Urinary bladder (tissue), 4 donors: ENCODE measurements at places on chromosomes 7 and 10.

DNA sequence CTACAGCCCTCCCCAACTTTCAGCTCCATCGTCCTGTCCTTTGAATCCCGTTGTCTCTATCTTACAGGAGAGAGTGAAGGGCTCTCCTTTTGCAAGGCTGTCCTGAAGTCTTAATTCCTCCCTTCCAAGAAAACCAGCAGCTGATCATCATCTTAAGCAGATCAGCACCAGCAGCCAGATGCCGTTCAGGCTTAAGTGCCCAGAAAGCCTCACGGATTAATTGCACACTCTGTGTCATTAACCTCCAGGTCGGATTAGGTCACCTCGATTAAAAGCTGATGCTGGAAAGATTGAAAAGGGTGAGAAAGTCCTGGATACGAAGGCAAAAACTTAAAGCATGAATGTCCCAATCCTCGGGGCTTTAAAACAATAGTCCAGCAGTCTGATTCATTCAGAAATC is 24.8 kb upstream of the ADARB2 start:
- DNase-seq, result no peak

DNA sequence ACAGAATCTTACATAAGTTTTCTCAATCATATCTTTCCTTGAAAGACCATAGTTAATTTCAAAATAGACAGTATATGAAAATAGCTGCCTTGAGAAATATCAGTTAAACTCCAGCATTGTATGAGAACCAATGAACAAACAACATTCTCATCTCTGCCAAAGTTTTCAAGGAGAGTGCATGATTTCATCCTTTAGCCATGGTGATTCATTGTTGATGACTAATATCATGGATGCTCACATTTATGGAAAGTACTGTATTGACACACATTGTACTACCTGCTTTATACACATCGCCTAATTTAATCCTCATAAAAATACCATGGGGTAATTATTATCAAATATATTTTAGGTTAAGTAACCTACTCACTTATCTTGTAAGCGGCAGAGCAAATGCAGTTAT is 250.3 kb downstream of the CNTNAP2 start:
- no peak for DNase-seq

GRCh38 chr10:73800560-73801252 is 10.7 kb downstream of the NDST2 start:
- DNase-seq, result no peak

GRCh38 chr10:78217336-78217735 is 183.7 kb downstream of the RPS24 start:
- no peak for DNase-seq

DNA sequence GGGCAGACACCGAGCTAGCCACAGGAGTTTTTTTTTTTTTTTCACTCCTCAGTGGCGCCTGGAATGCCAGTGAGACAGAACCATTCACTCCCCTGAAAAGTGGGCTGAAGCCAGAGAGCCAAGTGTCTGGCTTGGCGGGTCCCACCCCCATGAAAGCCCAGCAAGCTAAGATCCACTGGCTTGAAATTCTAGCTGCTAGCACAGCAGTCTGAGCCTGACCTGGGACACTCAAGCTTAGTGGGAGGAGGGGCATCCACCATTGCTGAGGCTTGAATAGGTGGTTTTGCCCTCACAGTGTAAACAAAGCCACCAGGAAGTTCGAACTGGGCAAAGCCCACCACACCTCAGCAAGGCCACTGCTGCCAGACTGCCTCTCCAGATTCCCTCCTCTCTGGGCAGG is 144.5 kb downstream of the LRMDA start:
- DNase-seq, result no peak

DNA sequence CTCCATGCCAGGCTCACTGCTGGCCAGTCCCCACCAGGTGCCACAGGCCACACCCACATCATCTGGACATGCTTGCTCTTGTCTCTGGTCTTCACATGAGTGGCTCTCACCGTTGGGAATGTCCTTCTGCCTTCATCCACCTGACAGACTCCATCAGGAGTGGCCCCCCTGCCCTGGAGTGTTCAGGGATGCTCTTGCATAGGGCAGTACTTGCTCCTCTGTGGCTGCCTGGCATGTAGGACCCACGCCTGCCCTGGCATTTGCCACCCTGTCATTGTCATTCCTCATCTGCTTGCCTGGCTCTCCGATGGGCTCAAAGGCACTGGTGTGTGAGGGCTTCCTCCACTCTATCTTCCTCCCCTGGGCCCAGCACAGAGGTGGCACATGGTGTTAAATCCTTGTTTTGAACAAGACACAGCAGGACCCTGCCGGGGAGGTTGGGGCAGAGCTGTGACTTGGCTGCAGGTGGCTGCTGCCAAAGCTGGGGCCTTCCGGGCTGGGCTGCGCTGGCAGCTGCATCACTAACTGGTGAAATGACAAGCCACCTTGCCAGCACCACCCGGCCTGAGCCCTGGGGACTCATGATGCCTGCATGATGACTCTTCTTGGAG is 1.8 kb downstream of the SH2D4B start:
- DNase-seq, result no peak

DNA sequence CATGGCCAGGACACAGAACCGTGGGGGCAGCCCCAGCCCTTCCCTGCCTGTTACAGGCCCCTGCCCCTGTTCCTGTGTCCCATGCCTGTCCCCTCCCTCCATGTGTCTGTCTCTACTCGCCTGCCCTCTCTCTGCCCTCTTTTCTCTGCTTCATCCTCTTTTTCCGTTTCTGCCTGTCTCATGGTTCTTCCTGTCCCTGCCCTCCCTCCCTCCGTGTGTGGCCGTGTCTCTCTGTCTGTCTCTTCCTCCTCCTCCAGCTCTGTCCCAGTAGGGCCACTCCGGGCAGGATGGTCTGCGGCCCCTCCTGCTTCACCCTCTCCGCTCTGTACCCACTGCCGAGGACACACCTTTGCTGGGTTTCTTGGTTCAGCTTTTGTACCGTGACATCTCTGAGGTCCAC is 137.4 kb downstream of the FAM53B start:
- DNase-seq, result no peak

DNA sequence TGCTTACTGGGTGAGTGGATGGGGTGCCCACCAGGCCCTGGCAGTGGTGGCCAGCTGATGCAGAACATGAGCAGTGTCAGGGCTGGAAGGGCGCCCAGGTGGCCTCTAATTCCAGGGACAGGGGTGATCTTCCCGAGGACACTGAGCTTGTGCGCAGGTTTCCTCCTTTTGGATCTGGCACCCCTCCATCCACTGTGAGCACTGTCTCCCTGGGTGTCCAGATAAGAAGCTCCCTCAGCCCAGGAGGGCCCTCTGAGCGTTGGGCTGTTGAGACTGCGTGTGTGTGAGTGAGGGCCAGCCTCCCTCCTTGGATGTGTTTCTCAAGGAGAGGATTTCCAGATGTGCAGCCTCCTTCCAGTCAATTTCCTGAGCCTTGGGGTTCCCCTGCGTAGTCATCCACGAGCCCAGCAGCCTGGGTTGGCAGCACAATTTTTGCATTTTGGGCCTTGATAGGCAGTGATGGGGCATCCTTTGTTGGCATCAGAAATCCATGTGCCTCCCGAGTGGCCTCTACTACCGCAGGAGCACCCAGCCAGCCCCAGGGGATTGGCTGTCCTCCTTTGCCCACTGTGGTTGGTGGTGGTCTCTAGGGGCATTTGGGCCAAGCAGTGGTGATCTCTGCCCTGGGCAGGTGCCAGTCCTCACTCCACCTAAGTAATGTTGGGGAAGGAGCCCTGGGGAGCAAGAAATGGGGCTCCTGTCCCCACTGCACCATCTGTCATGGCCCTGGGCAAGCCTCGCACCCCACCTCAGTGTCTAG is 20.9 kb upstream of the BTBD16 start:
- no peak for DNase-seq

DNA sequence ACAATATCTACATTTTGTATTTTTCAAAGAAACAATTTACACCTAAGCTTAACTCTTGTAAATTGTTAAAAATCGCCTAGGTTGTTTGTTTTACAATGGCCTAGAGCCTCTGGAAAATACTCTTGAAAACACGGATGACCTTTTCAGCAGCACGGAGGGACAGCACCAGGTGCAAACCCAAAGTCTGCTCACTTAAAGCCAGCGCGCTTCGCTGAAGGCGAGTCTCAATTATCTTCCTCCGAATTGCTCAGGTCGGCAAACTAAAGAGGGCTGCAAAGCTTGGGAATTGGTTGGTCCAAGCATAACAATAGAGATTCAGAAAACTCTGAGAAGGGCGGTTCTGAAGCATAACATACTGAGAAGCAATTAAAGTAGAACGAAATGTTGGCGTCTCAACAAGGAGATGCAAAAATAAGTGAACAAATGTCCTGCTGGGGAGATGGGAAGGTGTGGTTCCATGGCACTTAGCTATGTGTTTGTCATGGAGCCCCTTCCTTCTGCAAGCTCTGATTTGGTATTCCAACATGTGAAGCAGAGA is 139.9 kb upstream of the PITRM1 start:
- no peak for DNase-seq
